Skeletal muscle tissue (tissue), 5 donors: ENCODE measurements at places on chromosomes 12 and 14. TPM values are rescaled to one million over a fixed set of nuclear protein-coding genes. Genes with fewer than 3 reads are reported as not detected.

PSMB11 gene
- total RNA-seq: not detected

ADAM20 gene
- 2.1 TPM for total RNA-seq

TMCC3 gene
- total RNA-seq: 16.7 TPM

KRT72 gene
- total RNA-seq: not detected

HNRNPC gene
- total RNA-seq: 440 TPM

KLRC3 gene
- total RNA-seq: not detected

PDE3A gene
- 18.3 TPM for total RNA-seq

HEATR5A gene
- 40.7 TPM for total RNA-seq

MYO1H gene
- not detected for total RNA-seq

DCN gene
- total RNA-seq: 688 TPM

HAL gene
- 0.52 TPM for total RNA-seq

SMOC1 gene
- 3.1 TPM for total RNA-seq

ZFYVE1 gene
- 11.5 TPM for total RNA-seq

BCL11B gene
- total RNA-seq: 1.0 TPM

NELL2 gene
- total RNA-seq: 1.0 TPM

MANSC4 gene
- total RNA-seq: not detected

GAS2L3 gene
- 19.3 TPM for total RNA-seq

TGFB3 gene
- total RNA-seq: 58.5 TPM

DHRS2 gene
- total RNA-seq: not detected

TRIAP1 gene
- 18.8 TPM for total RNA-seq

AMN gene
- total RNA-seq: 1.0 TPM

KLRD1 gene
- 0.52 TPM for total RNA-seq

LRR1 gene
- 8.4 TPM for total RNA-seq

ART4 gene
- not detected for total RNA-seq

RNASE9 gene
- not detected for total RNA-seq

WIF1 gene
- total RNA-seq: 1.0 TPM

RNASE4 gene
- total RNA-seq: 17.7 TPM

SPIC gene
- not detected for total RNA-seq

NGB gene
- not detected for total RNA-seq

VCPKMT gene
- 2.1 TPM for total RNA-seq

TUBA1C gene
- 34.4 TPM for total RNA-seq

ZFHX2 gene
- total RNA-seq: not detected

MGST1 gene
- 12.5 TPM for total RNA-seq

C1S gene
- 89.8 TPM for total RNA-seq

NINJ2 gene
- 2.6 TPM for total RNA-seq

LALBA gene
- not detected for total RNA-seq

ACOT6 gene
- not detected for total RNA-seq

KRT78 gene
- total RNA-seq: not detected

ASCL4 gene
- total RNA-seq: not detected

SLC38A4 gene
- 4.7 TPM for total RNA-seq

ITFG2 gene
- 18.8 TPM for total RNA-seq

DACT1 gene
- total RNA-seq: 32.4 TPM

KLRF1 gene
- total RNA-seq: not detected

ABHD12B gene
- total RNA-seq: not detected

RNU4-1 gene
- total RNA-seq: under 0.01 TPM

FOXN4 gene
- total RNA-seq: not detected

DEGS2 gene
- total RNA-seq: 0.52 TPM

TAS2R7 gene
- total RNA-seq: not detected

HOXC5 gene
- 0.52 TPM for total RNA-seq

IL26 gene
- not detected for total RNA-seq

GOLGA3 gene
- total RNA-seq: 41.8 TPM

C3AR1 gene
- 7.8 TPM for total RNA-seq

BDKRB1 gene
- total RNA-seq: not detected

ITGA7 gene
- total RNA-seq: 123 TPM
